ENCODE measurements at places on chromosomes 1 and 21. TPM values are rescaled to one million over a fixed set of nuclear protein-coding genes. Genes with fewer than 3 reads are reported as not detected.

The FABP3 gene
- total RNA-seq: 0.66 TPM

The LINGO4 gene
- total RNA-seq: not detected

The MCOLN3 gene
- 1.6 TPM for total RNA-seq

The HES3 gene
- not detected for total RNA-seq

The ACTL8 gene
- 0.31 TPM for total RNA-seq

The SMCP gene
- not detected for total RNA-seq

The MANEAL gene
- total RNA-seq: 5.9 TPM

The BEND5 gene
- 6.2 TPM for total RNA-seq

The LMX1A gene
- total RNA-seq: not detected

The KCNQ4 gene
- 1.4 TPM for total RNA-seq

The OR2T2 gene
- not detected for total RNA-seq

The IL19 gene
- not detected for total RNA-seq

The CRB1 gene
- total RNA-seq: not detected

The TMEM269 gene
- total RNA-seq: 1.7 TPM

The COL6A2 gene
- total RNA-seq: 15.0 TPM

The DHRS3 gene
- total RNA-seq: 2.4 TPM

The LCE1B gene
- total RNA-seq: not detected

The KRTAP21-2 gene
- not detected for total RNA-seq

The URB1 gene
- total RNA-seq: 27.8 TPM

The VTCN1 gene
- total RNA-seq: not detected

The ST6GALNAC5 gene
- not detected for total RNA-seq

The SPATC1L gene
- total RNA-seq: 40.6 TPM

The RRP15 gene
- 31.3 TPM for total RNA-seq

The TMEM183A gene
- total RNA-seq: 65.1 TPM

The TRIM67 gene
- total RNA-seq: 0.06 TPM

The OLIG2 gene
- not detected for total RNA-seq

The NHLH1 gene
- 0.55 TPM for total RNA-seq

The LHX8 gene
- not detected for total RNA-seq

The ELAPOR1 gene
- 0.17 TPM for total RNA-seq

The TMPRSS3 gene
- total RNA-seq: not detected

The E2F2 gene
- total RNA-seq: 46.1 TPM

The ITPKB gene
- total RNA-seq: 12.5 TPM

The SYPL2 gene
- 0.13 TPM for total RNA-seq

The TMEM50B gene
- total RNA-seq: 19.1 TPM

The CEP170 gene
- total RNA-seq: 67.8 TPM

The MROH7 gene
- not detected for total RNA-seq

The MARK1 gene
- total RNA-seq: 5.1 TPM

The KRTAP19-3 gene
- not detected for total RNA-seq

The GRHL3 gene
- total RNA-seq: not detected

The FCER1G gene
- 1.2 TPM for total RNA-seq

The FAM78B gene
- 0.24 TPM for total RNA-seq

The DNAJC6 gene
- 1.3 TPM for total RNA-seq

The DNAI4 gene
- total RNA-seq: 4.9 TPM

The UBL4B gene
- total RNA-seq: not detected

The OR2L2 gene
- not detected for total RNA-seq
